Dermis microvascular lymphatic vessel endothelial cell (primary cell): ENCODE measurements at places on chromosomes 4 and X. TPM values are rescaled to one million over a fixed set of nuclear protein-coding genes. Genes with fewer than 3 reads are reported as not detected.
A peak's percentile ranks its signal among the peaks of the same experiment; 100 is the strongest.

GRCh38 chr4:107708225-107708624, 11.8 kb downstream of the PAPSS1 start:
- DNase-seq: no peak

- no peak for DNase-seq
These were observed 473.0 kb upstream of the NWD2 start for GRCh38 chr4:36771411-36772153.

- no peak for DNase-seq
These were observed 32.3 kb upstream of the TFDP3 start for GRCh38 chrX:133250184-133251100.

- DNase-seq: no peak
These were observed 53.4 kb downstream of the ADGRG4 start for GRCh38 chrX:136354201-136354600.

DNA sequence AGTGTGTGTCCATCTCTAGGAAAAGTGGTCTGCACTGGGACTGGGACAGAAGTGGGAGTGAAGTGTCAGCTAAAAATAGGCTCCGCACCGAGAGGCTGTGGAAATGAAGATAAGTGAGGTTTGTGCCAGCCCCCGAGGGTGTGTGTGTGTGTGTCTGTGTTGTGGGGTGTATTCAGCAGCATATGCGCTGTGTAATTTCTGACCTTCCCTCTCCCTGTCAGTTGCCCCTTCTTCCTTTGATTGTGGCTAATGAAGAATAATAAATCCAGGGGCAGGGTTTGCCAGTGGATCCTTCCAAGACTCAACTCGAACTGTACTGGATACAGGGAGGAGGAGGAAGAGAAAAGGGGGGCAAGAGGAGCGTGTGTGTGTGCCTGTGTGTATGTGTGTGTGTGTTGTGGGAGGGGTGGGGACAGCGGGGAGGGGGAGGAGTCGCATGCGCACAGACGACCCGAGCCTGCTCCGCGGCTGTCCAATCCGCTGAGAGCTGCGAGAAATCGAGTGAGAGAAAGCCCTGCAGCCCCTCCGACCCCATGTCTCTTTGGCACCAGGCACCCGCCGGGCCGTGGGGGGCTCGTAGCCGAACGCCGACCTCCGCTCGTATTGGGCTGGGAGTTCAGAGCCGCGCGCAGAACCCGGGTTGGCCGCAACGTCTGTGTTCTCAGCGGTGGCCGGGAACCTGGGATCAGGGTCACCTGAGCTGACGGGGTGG, 916 bp upstream of the POU4F2 start:
- DNase-seq: no peak

- DNase-seq: peak; percentile 2
These were observed 22.1 kb downstream of the PPP1R2C start for GRCh38 chrX:42755815-42756214.

- no peak for DNase-seq
These were observed 87.8 kb upstream of the FAM241A start for GRCh38 chr4:112057470-112057869.

- no peak for DNase-seq
These were observed 681.9 kb upstream of the HS3ST1 start for GRCh38 chr4:12110627-12111026.

GRCh38 chrX:2484721-2485648, 15.8 kb downstream of the DHRSX start:
- no peak for DNase-seq

The PCDH7 gene
- under 0.01 and 0.51 TPM in 2 replicates for total RNA-seq

DNA sequence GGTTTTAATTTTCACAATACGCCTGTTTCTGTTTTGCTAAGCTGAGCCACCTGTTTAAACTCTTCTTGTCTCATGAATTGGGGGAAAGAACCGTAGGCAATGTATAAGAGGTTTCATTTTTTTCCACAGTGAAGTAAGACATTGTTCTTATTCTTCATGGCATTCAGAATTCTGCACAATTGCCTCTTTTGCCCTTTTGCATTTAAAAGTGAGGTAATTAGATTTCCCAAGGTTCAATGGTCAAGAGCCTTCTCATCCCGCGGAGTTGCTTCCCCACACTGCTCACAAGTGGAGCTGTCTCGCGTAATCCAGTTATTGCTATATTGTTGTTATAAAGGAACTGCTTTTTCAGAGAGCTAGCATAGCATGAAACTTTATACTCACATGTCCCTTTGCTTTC, 90.9 kb upstream of the SPRY1 start:
- DNase-seq: no peak

DNA sequence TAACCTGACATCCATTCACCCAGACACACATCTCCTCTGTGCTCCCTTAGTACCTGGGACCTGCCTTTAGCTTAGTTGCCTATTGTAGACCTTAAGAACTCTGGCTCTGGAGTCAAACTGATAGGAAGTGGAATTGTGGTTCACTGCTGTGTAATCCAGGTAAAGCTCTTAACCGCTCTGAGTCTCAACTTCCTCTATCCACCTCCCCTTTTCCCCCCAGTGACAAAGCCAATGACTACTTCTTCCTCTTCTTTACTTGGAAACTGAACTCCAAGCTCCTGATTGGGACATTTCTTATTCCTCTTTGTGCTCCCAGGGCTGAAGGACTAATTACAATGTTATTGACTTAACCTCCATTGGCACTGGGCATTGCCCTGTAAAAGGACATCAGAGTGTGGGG, 94.1 kb downstream of the DRD5 start:
- no peak for DNase-seq

- no peak for DNase-seq
These were observed 435.6 kb downstream of the TLL1 start for GRCh38 chr4:166308647-166309046.

GRCh38 chrX:148715361-148715760, 214.9 kb downstream of the AFF2 start:
- DNase-seq: no peak

- DNase-seq: no peak
These were observed 238.7 kb upstream of the KCNIP4 start for GRCh38 chr4:22187203-22187820.

DNA sequence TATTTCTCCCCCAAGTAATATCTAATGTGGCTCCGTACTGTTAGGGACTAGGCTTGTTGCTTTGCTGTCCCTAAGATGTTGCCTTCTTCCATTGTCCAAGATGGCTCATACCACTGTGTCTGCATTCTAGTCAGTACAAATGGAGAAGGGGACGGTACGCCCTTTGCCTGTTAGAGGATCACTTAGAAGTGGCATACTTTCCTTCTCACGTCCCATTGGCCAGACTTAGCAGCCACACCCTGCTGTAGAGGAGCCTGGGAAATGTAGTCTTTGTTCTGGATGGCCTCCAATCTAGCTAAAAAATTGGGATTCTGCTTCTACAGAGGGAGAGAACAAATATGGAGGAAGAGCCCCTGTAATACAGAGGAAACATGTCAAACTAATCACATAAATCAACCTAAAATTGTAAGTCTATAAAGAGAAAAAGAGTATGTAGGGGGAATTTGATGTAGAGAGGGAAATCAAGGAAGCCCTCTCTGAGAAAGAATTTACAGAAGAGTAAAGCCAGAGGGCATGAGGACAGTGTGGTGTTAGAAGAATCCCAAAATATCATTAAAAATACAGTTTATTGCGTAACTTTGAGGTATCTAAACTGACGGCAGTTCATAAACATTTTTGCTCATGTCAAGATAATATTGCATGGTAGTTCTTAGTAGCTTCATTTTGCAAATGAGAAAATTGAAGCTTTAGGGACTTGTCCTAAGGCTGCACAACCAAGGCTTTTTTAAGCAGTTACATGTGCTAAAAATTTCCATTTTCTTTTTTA, 15.1 kb downstream of the PRIMPOL start:
- no peak for DNase-seq

The MRPS18C gene
- total RNA-seq: 16.7 and 24.6 TPM in 2 replicates

DNA sequence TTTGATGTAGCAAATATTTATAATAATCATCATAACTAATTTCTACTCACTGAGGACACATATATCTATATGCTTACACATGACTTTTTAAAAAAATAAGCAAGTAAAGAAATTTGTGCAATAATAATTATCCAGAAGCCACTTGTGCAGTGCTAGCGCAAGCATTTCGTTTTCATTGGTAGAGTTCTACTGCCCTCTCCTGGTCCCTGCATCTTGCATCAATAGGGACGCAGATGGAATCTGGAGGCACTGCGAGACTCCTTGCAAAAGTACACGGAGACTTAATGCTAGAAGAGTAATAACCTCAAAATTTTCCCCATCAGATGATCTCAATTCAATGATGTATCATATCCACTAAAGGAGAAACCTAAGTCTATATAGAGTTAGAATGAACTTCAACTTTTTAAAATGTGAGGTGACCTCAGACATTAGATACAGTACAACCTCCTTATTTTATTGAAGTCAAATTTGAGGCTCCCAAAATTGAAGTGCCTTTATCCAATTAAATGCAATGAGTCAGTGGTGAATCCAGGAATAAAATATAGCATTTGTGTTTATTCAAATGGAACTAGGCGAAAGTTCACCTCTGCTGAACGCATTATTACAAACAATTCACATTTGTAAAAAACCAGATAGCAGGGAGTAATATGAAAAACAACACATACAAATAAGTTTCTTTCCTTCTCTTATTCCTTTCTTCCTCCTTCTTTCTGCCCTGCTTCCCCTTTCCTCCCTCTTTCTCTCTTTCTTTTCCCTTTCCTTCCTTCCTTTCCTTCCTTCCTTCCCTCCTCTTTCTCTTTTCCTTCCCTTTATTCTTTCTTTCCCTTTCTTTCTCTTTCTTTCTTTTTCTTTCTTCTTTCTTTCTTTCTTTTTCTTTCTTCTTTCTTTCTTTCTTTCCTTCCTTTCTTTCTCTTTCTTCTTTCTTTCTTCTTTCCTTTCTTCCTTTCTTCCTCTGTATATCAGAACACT, 450.0 kb downstream of the ANKRD50 start:
- DNase-seq: peak; percentile 78

GRCh38 chr4:109559983-109560686, at the start of gene MCUB:
MCUB (plus strand) TSS chr4:109560246; CDS start chr4:109560338, 92 bp downstream.
- peak; percentile 88 for DNase-seq

- no peak for DNase-seq
These were observed 26.0 kb downstream of the SH3TC1 start for GRCh38 chr4:8224975-8225625.

- DNase-seq: no peak
These were observed 62.8 kb upstream of the DIAPH2 start for GRCh38 chrX:96621811-96622210.

DNA sequence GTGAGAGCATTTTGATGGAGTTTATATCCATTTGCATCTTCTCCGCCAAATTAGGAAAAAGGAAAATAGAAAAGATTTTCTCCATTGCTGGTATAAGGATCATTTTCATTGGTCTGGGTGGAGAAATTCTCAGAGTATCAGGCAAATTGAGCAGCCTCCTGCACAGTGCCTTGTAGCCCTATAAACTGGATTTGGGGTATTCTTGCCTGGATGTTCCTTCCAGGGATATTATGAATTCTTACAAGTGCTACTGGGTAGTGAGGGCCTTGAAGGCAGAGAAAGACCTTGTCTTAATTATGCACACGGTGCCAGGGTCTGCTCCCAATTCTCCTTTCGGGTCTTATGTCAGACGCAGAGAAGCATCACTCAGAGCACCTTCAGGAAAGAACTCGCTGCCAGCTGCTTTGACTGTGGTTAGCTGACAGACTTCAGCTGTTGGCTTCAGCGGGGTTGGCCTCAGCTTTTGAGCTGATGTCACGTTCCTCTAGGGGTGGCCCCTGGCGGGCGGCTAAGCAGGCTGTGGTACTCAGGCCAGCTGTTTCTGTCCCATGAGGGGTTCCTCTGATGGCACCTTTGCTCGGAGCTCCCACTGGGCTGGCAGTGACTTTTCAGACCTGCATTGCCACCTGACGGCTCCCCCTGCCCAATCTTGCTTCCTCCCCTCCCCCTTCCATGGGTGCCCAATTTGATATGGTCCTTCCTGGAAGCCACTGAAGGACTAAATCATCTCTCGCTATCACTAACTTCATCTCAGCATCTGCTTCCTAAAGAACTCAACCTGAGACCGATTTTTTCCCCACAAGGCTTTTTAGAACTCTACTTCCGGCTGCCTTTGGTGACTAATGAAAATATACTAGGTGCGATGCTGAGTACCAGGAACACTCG, 519.5 kb downstream of the BCOR start:
- DNase-seq: no peak
